Anterior cingulate cortex (tissue), 58 donors: ENCODE measurements at places on chromosomes 12 and 14.

DNA sequence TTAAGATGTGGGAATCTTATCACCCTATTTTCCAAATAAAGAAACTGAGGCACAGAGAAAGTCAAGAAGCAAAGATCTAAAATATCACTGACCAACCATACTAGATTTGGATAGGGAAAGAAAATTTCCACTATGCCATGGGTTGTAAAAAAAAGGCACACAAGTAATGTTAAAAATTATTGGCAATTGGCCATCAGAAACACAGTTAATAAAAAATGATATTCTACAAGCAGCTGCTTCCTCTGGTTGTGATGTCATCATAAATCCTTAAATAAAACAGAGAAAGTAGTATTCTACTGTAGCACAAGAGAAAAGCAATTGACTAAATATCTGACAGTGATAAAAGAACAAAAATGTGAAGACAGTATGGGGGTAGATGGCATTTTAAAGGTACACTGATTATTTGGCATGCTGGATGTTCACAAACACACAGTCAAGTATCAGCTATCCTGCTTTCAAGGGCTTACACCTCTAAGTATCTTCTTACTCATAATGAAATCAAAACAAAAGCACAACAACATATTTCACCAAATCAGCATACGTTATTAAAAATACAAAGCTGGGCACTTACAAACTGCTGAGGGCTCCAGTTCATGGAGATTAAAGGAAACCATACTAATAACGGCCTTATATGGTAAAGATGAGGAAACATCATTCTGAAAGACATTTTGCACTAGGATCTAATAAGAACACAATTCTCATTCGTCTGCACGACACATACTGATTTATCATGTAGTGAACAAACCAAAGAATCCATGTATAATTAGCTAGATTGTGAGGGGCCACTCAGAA lies 45.7 kb downstream of the CORO1C start:
- DNase-seq: no peak

- DNase-seq: no peak
Observed at GRCh38 chr14:102749393-102750305, 27.6 kb upstream of the TRAF3 start.

DNA sequence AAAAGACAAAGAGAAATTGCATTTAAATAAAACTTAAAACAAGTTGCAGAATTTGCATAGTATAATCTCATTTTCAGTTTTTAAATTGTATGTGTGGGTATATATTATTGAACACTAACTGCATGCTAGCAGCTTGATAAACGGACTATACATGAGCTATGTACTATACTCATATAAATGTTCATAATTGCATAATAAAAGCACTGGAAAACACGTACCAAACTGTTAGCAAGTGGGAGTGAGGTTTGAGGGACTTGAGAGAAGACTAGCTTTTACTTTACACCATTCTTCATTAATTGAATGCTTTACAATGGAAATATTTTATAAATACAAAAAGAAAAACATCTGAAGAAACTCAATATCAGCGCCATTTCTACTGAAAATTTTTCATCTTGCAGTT lies 32.2 kb upstream of the MDM1 start:
- DNase-seq: no peak

- no peak for DNase-seq
Observed at GRCh38 chr12:109673884-109674283, 39.7 kb upstream of the FAM222A start.

- DNase-seq: no peak
Observed at GRCh38 chr12:818733-819132, 66.4 kb downstream of the WNK1 start.

DNA sequence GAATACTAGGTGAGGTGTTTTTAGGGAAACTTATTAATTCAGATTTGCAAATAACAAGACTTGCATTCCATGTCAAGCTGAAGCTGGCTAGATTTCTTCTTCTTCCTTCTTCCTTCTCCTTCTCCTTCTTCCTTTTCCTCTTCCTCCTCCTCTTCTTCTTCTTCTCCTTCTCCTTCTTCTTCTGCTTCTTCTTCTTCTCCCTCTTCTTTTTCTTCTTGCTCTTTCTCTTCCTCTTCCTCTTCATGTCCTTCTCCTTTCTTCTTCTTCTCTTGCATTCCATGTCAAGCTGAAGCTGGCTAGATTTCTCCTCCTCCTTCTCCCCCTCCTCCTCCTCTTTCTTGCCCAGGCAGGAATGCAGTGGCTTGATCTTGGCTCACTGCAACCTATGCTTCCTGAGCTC lies 297.8 kb downstream of the PRKD1 start:
- no peak for DNase-seq

DNA sequence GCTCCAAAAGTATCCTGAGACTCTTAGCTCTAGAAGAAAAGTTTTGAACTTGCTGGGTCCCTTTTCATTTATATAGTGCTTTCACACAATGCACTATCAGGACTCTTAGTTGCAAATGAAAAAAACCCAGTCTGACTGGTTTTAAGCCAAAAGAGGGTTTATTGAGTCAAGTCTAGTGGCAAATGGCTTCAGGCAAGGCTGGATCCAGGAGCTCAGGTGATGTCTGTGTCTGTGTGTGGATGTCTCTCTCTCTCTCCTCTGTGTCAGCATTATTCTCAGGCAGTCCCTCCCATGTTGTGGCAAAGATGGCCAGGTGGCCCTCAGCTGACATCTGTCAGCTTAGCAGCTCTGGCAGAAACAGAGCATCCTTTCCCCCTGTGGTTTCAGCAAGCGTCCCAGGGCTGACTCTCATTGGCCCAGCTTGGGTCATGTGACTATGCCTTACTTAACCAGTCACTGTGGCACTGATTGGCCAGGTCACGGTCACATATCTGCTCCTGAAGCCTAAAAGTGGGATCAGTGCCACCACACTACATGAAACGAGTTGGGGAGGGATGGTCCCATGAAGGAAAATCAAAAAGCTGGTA lies 6.2 kb downstream of the TMEM120B start:
- no peak for DNase-seq

DNA sequence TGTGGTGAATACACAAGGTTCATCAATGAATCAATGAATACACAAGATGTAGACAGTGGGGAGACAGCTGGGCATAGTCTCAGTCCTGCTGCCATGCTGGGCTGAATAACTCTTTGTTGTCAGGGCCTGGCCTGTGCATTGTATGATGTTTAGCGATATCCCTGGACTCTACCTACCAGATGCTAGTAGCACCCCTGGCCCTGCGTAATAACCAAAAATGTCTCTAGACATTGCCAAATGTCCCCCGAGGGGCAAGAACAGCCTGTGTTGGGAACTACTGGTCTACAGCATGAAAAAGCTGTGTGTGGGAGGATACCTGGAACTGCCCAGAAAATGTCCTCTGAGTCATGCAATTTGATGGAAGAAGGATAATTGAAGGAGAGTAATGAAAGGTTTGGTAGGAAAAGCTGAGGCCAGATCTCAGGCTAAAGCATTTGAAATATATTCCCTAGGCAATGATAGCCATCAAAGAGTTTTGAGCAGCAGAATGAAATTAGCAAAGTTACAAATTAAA lies 128.2 kb downstream of the TMEM30B start:
- DNase-seq: no peak

- peak; percentile 85 for DNase-seq
Observed at GRCh38 chr14:102437997-102438915, 71.3 kb downstream of the ANKRD9 start.

DNA sequence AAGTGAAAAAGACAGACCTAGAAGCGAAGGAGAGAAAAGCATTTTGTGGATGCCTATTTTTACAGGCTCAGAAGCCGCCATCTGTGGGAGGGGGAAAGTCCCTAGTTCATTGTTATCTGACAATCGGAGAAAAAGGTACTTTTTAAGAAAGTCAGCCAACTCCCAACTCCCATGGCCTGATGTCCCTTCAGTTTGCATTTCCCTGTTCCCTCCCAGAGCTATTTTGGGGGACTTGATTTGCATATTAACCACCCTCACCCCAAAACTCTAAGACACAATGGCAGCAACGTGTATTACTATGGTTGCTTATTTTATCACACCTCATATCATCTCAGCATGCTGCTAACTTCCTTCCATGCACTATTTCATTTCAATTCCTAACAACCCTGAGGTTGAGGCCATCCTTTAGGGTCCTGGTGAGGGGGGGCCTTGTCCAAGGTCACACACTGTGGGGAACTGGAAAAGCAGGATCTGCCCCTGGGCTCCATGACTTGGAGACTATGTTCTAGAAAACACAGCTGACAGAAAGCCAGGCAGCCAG lies 18.7 kb downstream of the HVCN1 start:
- no peak for DNase-seq

DNA sequence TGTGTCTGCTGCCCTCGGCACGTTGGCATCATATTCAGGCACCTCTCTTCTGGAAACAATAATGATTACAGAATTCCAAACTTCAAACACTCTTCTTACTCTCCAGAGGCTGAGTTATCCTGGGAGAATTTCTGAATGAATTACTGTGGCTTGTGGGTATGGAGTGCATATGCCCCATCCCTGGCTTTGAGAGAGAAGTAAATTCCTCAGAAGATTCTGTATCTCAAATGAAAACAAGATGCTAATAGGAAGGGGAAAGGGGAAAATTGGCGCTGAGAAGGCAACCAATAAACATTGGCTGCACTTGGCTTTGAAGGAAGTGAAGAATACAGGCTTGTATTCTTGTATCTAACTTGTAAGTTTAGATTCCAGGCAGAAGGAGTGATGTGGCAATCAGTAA lies 132.0 kb upstream of the NOVA1 start:
- DNase-seq: no peak

DNA sequence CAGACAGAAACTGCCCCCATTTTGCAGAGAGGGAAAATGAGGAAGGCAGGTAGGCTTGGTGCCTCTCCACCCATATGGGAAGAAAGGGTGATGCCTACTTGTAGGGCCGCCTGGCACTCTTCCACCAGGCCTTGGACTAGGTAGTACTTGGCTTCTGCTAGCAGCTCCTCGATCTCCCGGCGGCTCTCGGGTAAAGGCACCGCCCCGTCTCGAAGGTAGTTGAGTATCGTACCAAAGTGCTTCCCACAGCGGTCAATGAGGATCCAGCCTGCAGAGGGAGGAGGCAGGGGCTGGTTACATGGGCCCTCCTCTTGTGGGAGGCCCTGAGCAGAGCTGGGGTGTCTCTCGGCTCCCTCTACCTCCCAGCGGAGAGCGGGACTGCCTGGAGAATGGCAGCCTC lies 16.6 kb downstream of the KCTD10 start:
- DNase-seq: no peak

GRCh38 chr12:129298921-129299320 lies 445.6 kb downstream of the GLT1D1 start:
- DNase-seq: no peak

- no peak for DNase-seq
Observed at GRCh38 chr14:29741909-29742401, 185.7 kb downstream of the PRKD1 start.

GRCh38 chr14:88993946-88994345 lies 169.5 kb downstream of the TTC8 start:
- DNase-seq: no peak

- no peak for DNase-seq
Observed at GRCh38 chr12:1853716-1854115, 33.4 kb downstream of the LRTM2 start.

GRCh38 chr12:27970401-27971120 lies 2.0 kb downstream of the PTHLH start:
- DNase-seq: no peak

DNA sequence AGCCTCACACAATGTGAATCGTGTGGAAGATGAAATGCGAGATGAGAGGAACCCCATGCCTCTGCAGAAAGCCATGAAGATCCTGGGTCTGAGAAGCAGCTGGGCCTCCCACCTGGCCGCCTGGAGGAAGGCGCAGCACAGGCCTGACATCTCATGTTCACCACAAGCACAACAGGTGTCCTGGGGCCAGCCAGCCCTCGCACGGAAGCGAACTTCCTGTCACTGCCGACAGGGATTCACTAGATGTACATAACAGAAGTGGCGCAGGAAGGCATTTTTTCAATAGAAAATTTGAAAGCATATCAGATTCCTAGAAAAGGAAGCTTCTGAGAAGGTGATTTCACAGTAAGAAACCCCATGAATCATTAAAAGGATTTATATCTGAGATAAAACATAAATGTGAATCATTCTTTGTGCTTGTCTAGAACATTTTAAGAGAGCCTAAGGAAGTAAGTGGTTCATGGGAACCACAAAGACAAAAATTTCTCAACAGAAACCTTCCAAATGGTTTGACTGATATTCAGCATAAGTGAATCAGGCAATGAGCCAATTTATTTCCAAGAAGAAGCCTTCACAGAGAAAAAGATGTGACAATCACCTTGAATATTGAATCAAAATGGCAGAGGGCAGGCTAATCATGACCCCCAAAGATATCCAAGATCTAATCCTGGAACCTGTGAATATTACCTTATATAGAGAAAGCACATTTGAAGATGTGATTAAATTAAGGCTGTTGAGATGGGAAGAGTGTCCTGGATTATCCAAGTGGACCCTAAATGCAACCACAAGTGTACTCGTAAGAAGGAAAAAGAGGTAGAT lies 311.9 kb downstream of the DUSP6 start:
- no peak for DNase-seq

DNA sequence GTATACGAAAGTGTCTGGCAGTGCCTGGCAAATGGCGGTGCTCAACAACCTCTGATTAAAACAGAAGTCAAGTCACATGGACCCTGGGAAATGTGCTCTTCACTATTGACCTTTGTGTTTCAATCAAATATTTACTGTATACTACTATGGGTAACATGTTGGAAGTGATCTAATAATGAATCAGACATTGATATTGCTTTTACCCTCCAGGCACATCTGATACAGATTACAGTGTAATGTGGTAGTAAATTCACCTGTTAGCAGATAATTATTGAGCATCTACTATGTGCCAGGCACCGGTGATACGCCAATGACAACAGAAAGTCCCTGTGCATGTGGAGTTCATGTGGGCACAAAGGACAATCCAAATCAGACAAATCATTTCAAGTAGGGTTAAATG lies 63.1 kb downstream of the STON2 start:
- DNase-seq: no peak

GRCh38 chr12:64825143-64826021 lies 935 bp downstream of the TBC1D30 start:
- no peak for DNase-seq

DNA sequence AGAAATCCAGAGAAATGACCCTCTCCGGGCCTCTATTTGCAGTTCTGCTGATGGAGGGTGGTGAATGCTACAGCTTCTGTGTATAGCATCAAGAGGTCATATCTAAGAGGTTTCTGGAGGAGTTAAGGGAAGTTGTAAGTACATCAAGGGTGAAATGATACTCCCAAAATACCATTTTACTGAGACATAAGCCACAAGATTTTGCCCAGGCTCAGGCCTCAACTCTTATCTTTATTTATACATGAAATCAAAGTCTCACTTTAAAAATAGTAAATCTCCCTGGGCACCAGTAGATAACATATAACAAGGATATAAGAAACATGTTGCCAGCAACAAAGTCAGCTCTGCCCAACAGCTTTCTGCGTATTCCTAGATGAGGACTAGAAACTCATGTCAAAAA lies 40.4 kb downstream of the NIN start:
- no peak for DNase-seq

GRCh38 chr12:132089407-132089910 lies 54.7 kb downstream of the DDX51 start:
- DNase-seq: no peak
